Thoracic aorta (tissue), 2 donors: ENCODE measurements at places on chromosomes 3 and 15. TPM values are rescaled to one million over a fixed set of nuclear protein-coding genes. Genes with fewer than 3 reads are reported as not detected.

DNA sequence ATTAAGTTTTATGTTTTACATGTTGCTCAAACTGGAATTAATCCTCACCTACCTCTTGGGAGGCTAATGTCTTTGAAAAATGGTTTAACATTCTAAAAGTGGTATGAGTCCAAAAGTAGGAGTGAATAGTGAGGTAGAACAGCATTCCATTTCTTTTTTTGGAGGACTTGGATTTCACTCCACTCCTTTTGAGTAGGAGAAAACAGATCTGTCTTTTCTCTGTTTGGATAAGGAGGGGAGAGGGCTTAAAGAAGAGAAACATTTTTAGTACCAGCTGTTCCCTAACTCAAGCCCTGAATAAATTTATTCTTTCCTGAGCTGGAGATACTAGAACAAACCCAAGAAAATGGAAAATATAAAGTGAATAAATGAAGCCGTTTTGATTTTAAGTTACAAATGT, 687.9 kb downstream of the MECOM start:
- no peak for DNase-seq

DNA sequence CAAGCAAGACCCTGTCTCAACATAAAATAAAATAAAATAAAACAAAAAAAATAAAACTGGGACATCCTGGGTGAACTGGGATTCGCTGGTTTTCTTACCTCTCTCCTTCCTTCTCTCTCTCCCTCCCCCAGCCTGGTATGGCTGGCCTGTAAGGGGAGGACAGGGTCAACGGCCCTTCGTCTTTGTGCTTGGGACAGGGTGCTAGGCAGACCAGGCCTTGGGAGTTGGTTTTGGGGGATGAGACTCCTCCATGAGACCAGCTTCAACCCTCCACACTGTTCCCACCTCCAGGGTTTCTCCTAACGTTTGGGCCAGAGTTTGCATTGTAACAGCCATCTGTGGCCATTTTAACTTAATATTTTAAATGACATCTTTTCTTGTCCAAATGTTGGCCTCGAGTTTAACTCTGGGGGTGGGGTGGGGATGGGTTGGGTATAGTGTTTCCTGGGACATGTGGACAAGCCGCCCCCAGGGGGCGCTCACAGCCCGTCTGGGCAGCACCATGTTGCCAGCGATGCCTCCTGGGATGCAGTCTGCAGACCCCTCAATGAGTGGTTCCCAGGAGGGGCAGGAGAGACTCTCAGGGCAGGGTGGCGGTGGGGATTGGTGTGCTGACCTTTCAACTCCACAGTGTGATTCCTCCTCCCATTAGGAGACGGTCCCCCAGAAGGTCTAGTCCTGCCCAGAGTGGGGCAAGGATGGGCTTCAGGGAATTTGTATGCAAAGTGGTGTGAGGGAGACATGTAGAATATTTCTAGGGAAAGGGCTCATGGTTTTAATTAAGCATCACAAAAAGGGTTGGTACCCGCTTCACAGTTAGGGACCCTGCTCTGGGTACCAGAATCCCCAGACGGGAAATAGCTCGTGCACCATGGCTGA, 37.7 kb upstream of the LCTL start:
- DNase-seq, result peak; percentile 10

- no peak for DNase-seq
These were observed 278.6 kb downstream of the UBE2E2 start for GRCh38 chr3:23481616-23482278.

- no peak for DNase-seq
These were observed 141.4 kb upstream of the MRPS22 start for GRCh38 chr3:139202226-139202958.

- DNase-seq, result no peak
These were observed 1.3 kb upstream of the TWF2 start for GRCh38 chr3:52240059-52240885.

DNA sequence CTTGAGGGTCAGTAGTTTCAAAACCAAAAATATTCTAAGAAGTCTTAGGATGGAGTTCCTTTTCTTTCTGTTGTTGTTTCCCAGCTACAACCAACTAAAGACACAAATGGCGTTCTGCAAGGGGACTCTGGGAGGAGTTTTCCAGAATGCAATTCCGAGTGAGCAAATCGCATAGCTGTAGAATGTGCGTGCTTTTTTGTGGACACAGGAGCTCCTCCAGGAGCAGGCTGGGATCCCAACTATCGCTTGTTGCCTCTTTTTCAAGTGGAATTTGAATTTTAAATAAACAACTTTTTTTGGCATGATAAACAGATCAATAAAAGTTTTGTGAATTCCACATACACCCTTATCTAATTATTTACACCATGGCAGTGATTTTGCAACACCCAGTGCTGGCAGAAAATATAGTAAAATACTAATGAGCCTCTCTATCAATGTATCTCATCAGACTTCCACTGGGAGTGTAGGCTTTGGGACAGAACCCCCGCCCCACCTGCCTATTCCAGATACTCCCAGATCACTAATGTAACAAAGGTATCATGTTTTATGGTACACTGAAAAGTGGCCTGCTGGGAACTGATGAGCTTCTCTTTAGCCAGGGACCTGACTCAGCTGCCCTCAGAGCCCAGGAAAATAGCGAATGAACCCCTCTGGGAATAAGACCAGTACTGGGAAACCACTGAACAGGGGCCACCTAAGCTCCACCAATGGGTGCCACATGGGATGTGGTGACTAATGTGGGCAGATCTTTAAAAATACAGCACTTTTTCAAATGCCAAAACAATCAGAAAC, 66.4 kb downstream of the LMCD1 start:
- DNase-seq, result no peak

DNA sequence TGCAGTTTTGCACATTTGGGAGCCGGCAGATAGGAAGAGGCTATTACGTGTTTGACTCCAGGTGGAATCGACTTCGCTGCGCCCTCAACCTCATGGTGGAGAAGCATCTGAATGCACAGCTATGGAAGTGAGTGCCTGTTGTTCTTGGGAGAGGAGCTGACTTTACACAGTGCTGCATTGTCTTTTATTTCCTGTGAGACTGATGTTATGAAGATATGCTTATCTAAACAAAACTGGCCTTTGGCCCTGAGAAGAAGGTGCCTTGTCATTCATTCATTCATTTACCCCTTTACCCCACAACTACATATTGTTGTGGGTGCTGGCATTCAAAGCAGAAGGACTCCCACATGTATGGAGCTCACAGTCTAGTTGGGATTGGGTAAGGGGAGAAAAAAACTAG, 32.6 kb downstream of the PSMD6 start:
- DNase-seq, result no peak

- no peak for DNase-seq
These were observed 112.8 kb downstream of the LPP start for GRCh38 chr3:188266562-188267274.

DNA sequence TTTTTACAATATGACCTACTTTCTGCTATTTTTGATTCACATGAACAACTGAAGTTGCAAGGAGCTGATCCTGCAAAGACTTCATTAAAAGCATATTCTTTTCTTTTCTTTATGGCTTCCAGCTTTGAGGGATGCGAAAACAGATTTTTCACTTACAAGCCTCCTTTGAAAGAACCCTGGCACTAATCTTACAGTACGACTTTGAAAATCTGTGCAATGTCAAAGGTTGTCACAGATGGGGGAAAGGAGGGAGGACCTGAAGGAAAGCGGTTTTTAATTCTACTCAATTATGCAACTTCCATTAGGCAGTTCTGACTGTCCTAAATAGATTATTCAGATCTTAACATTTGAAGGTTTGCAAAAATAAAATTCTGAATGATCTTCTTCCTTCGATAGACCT, 130.5 kb downstream of the TNIK start:
- no peak for DNase-seq

DNA sequence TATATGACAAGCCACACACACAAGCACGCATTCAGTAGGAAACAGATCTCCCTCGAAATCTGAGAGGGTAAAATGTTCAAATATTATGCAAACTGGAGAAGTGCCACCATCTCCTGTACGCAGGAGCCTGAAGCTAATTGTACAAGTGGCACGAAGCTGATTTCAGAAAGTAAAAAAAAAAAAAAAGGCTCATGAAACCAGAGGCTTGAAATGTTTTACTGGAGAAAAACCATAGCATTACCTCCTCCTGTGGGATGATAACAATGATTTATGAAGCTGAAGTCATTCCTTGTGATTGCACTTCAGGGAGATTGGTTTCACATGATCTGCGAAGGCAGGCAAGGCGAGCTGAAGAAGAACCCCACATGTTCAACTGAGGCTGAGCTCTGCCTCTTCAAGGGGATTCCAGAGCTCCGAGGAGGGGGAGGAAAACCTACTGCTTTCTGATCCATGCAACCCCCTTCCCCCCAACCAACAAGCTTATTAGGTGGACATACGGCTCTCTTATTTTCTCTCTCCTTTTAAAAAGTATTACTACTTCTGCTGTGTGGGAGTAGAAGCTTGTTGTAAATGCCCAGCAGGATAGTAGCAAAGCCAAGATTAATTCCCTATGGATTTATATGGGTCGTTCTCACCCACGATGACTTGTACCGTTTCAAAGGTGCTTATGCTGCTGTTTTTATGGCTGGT, 101.1 kb downstream of the GREM1 start:
- DNase-seq, result no peak

DNA sequence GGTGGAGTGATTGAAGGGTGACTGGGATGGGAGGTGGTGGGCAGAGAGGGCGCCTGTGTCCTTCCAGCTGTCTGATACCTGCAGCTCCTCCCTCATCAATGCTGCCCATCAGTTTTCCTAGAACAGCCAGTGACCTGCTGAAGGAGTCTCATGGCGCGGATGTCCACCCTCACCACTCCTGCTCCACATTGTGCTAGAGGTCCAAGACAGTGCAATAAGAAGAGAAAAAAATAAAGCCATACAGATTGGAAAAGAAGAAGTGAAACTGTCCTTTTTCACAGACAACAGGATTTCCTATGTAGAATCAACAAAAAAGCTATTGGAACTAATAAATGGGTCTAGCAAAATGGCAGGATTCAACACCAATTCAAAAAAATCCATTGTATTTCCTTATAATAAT, 7.4 kb downstream of the ZDHHC19 start:
- DNase-seq, result no peak

- DNase-seq, result no peak
These were observed 497.8 kb downstream of the NAALADL2 start for GRCh38 chr3:175356899-175357324.

- no peak for DNase-seq
These were observed 58.7 kb downstream of the ESYT3 start for GRCh38 chr3:138492980-138493675.

Gene TLR9
- not detected for total RNA-seq

Gene COMMD4
- total RNA-seq, result 71.2 TPM

DNA sequence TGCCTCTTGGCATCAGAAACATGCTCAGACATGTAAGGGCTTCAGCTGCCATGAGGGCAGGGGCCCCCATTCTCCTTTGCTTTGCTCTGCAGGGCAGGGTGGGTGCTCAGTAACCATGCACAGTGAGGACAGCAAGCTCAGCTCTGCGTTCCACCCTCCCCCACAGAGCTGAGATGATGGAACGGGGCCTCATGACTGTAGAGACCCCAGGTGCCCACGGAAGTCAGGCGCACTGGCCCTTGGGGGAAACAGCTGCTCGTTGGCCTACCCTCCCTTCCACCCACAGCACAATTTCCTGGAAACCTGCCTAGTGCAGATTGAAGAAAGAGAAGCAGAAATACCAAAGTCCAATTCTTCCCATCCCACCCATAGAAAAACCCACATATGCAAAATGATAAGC, 10.5 kb downstream of the CTXND1 start:
- DNase-seq, result no peak

DNA sequence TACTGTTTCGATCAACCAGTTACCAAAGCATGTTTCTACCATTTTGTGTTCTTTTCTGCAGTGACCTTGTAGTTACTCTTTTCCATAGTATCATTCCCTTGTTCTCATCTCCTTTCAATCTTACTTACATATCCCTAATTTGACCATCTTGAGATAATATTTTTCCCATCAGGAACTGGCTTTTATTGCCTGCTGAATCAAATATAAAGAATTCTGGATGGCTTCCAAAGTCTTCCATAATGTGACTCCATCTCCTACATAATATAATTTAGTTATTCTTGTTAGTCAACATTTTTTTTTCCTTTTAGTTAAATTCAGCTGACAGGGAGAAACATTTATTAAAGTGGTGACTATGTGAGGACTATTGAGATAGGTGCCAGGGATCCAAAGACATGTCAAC, 7.0 kb downstream of the USP8 start:
- DNase-seq, result no peak

Gene C3orf70
- total RNA-seq, result 14.2 TPM

DNA sequence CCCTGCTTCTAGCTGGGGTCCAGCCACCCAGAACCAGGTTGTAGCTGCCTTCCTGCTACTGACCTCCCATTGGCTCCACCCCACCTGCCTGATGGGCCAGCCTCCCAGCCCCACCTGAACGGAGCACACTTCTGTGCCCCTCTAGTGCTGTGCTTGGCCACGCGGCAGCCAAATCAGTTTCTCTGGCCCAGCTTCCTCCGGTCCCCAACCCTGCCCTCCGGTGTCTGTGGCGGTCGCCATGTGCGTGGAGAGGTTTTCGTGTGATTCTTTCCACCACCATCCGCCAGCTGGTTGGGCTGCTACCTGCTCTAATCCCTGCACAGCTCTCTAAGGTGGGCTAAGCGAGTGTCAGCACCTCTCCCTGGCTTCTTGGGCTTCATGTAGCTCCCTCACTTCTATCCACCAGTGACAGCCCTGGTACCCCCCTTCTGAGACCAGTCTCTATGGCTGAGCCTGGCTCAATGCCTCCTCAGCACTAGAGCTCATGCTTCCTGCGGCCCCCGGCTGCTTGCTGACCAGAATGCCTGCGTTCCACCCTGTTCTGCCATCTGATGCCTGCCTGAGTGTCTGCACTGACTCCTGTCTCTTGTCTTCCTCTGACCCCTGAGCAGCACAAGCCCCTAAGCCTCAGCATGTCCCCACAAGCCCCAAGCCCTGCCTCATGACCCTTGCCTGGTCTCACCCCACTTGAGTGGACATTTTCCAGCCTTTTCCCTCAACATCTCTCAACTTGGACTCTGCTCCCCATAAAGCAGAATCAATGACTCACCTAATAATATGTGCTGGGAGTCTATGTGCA, 23.2 kb upstream of the MAGEF1 start:
- no peak for DNase-seq
